Activated naive CD4-positive, alpha-beta T cell treated with anti-CD3 and anti-CD28 coated beads for 36 hours (primary cell): ENCODE measurements at places on chromosomes 2 and 18. TPM values are rescaled to one million over a fixed set of nuclear protein-coding genes. Genes with fewer than 3 reads are reported as not detected.

C2orf80 gene
- not detected for total RNA-seq

RGPD4 gene
- total RNA-seq: 0.07 TPM

TMEM200C gene
- total RNA-seq: not detected

CYS1 gene
- not detected for total RNA-seq

DNA sequence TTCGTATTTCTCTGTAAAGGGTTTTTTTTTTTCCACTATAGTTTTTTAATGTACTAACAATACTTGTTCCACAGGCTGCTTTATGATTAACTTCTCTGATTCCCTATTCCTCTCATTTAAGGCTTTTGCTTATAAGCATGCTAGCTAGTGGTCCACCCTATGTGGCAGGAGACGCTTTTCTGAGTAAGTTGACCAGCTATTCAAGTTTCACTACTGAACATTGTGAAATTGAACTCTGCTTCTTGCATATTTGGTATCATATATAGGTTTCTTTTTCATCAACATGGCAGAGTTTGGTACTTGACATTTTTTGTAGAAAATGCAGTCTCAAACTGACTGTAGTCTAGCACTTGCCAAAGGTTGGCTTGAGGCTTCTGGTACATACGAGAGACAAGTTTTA, 74.2 kb downstream of the OTX1 start:
- H3K4me3 ChIP-seq: no peak overlapping the region
- no peaks in the 10 kb centered on the region for H3K4me1 ChIP-seq
- H3K27me3 ChIP-seq: no peaks in the 10 kb centered on the region
- H3K36me3 ChIP-seq: peaks cover 3% of the 10 kb centered on the region

DNA sequence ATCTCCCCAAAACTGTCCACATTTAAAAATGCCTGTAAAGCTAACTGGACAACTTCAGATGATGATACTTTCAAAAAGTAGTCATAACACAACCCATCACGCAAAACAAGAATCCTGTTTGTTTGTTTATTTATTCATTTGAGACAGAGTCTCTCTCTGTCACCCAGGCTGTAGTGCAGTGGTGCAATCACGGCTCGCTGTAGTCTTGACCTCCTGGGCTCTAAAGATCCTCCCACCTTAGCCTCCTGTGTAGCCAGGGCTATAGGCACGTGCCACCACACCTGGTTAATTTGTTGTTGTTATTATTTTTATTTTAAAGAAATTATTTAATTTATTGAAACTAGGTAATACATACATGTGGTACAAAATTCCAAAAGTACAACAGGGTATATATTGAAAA, 94.8 kb downstream of the RAPGEF4 start:
- no peak overlapping the region for H3K4me3 ChIP-seq
- H3K27me3 ChIP-seq: peaks cover 4% of the 10 kb centered on the region
- H3K27ac ChIP-seq: no peak overlapping the region

DNA sequence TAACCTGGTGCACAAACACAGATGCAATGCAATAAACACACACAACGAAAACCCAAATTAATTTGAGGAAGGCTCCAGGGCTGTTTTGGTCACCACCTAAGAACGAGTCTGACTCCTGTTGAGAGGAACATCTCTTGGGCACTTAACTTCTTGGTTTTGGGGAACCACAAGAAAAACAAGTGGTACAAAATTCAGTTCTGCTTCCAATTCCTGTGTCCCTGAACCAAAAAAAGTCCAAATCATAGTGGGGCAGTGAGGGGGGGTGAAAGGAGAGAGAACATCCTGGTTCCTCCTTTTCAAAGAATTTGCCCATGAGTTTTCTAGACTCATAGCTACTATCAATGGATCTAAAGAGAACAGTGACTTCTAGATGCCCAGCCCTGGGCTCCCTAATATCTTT, 143.6 kb downstream of the COL4A4 start:
- no peaks in the 10 kb centered on the region for H3K4me1 ChIP-seq
- peaks cover 8% of the 10 kb centered on the region for H3K27me3 ChIP-seq
- no peak overlapping the region for H3K4me3 ChIP-seq
- H3K36me3 ChIP-seq: no peaks in the 10 kb centered on the region
- no peak overlapping the region for H3K27ac ChIP-seq

- peaks cover 10% of the 10 kb centered on the region for H3K27me3 ChIP-seq
- DNase-seq: no peak
- no peaks in the 10 kb centered on the region for H3K36me3 ChIP-seq
- no peak overlapping the region for H3K27ac ChIP-seq
- H3K4me3 ChIP-seq: no peak overlapping the region
Observed at GRCh38 chr2:133760376-133760775, 192.1 kb upstream of the NCKAP5 start.

GRCh38 chr2:233247744-233248143, 3.7 kb upstream of the ATG16L1 start:
- peak; percentile 87 for DNase-seq
- H3K4me3 ChIP-seq: peak overlapping the region; percentile 36
- H3K4me1 ChIP-seq: peaks cover 56% of the 10 kb centered on the region
- H3K27ac ChIP-seq: peak overlapping the region; percentile 95
- H3K27me3 ChIP-seq: no peaks in the 10 kb centered on the region

GRCh38 chr18:48962994-48963561, 12.3 kb upstream of the SMAD7 start:
- H3K27ac ChIP-seq: no peak overlapping the region
- DNase-seq: no peak
- H3K4me1 ChIP-seq: peaks cover 3% of the 10 kb centered on the region
- no peak overlapping the region for H3K4me3 ChIP-seq
- H3K27me3 ChIP-seq: no peaks in the 10 kb centered on the region

DNA sequence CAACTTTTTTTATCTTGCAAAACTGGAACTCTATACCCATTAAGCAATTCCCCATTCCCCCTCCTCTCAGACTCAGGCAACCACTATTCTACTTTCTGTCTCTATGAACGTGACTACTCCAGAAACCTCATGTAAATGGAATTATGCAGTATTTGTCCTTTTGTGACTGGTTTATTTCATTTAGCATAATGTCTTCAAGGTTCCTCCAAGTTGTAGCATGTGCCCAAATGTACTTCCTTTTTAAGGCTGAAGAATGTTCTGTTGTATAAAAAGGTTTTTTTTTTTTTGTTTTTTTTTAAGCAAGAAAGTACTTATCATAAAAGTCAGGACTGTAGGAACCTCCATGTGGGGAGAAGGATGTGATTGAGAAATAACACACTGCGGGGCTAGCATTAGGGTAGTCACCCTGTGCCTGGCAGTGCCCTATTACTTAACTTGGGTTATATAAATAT, 262.9 kb upstream of the FBXO11 start:
- no peak overlapping the region for H3K4me3 ChIP-seq
- no peaks in the 10 kb centered on the region for H3K4me1 ChIP-seq
- DNase-seq: no peak
- no peaks in the 10 kb centered on the region for H3K27me3 ChIP-seq

GRCh38 chr2:60707750-60708371, 48.2 kb upstream of the PAPOLG start:
- no peak overlapping the region for H3K4me3 ChIP-seq
- no peak for DNase-seq
- H3K36me3 ChIP-seq: no peaks in the 10 kb centered on the region
- no peaks in the 10 kb centered on the region for H3K4me1 ChIP-seq
- H3K27ac ChIP-seq: no peak overlapping the region

GRCh38 chr2:149446748-149447147, 116.4 kb downstream of the LYPD6 start:
- no peak overlapping the region for H3K27ac ChIP-seq
- H3K4me3 ChIP-seq: no peak overlapping the region
- H3K27me3 ChIP-seq: peaks cover 2% of the 10 kb centered on the region
- DNase-seq: no peak
- no peaks in the 10 kb centered on the region for H3K4me1 ChIP-seq

DNA sequence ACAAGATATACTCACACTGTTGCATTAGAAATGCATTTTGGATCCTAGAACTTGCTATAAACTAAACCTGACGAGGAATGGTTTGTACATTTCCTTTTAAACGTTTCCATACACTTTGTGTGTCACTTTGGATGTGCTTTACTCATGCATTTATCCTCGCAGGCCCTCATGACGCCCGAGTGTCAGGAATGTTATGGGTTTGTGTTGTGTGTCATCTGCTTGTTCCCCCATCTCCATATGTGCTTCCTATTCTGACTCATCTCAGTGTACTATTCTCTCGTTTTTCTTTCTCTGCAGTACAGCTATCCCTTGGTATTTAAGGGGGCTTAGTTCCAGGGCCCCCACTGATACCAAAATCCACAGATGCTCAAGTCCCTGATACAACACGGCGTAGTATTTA, 121.5 kb upstream of the RASGRP3 start:
- no peaks in the 10 kb centered on the region for H3K27me3 ChIP-seq
- H3K36me3 ChIP-seq: peaks cover 5% of the 10 kb centered on the region
- H3K27ac ChIP-seq: no peak overlapping the region
- DNase-seq: no peak

GRCh38 chr2:140504601-140505000, 1626.2 kb downstream of the LRP1B start:
- H3K4me3 ChIP-seq: no peak overlapping the region
- H3K27me3 ChIP-seq: no peaks in the 10 kb centered on the region
- no peaks in the 10 kb centered on the region for H3K36me3 ChIP-seq
- DNase-seq: no peak

- no peak for DNase-seq
- H3K36me3 ChIP-seq: no peaks in the 10 kb centered on the region
- no peak overlapping the region for H3K27ac ChIP-seq
- H3K27me3 ChIP-seq: no peaks in the 10 kb centered on the region
- H3K4me1 ChIP-seq: no peaks in the 10 kb centered on the region
Observed at GRCh38 chr2:216555274-216555673, 56.6 kb downstream of the RPL37A start.

DNA sequence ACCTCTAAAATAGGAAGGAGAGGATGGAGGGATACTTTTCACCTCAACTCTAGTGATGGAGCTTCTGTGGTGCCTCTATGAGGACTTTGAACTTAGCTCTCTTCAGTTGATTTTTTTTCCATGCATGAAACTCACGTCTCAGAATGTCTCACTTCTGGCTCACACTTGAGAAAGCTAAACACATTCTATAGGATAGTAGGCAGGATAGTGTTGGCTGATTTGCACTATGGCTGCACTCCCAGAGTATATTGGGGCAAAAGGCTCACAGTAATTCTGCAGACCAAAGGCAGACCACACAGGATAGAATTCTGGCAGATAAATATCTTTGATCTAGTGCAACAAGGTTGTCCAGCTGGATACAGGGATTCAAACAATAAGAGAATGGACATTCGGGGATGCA, 1093.5 kb downstream of the LRP1B start:
- H3K27ac ChIP-seq: no peak overlapping the region
- DNase-seq: no peak
- H3K27me3 ChIP-seq: no peaks in the 10 kb centered on the region
- H3K4me1 ChIP-seq: no peaks in the 10 kb centered on the region

- no peaks in the 10 kb centered on the region for H3K36me3 ChIP-seq
- H3K4me1 ChIP-seq: no peaks in the 10 kb centered on the region
- no peak for DNase-seq
- H3K27me3 ChIP-seq: no peaks in the 10 kb centered on the region
- H3K27ac ChIP-seq: no peak overlapping the region
Observed at GRCh38 chr2:211333377-211333776, 777.0 kb downstream of the CPS1 start.

DNA sequence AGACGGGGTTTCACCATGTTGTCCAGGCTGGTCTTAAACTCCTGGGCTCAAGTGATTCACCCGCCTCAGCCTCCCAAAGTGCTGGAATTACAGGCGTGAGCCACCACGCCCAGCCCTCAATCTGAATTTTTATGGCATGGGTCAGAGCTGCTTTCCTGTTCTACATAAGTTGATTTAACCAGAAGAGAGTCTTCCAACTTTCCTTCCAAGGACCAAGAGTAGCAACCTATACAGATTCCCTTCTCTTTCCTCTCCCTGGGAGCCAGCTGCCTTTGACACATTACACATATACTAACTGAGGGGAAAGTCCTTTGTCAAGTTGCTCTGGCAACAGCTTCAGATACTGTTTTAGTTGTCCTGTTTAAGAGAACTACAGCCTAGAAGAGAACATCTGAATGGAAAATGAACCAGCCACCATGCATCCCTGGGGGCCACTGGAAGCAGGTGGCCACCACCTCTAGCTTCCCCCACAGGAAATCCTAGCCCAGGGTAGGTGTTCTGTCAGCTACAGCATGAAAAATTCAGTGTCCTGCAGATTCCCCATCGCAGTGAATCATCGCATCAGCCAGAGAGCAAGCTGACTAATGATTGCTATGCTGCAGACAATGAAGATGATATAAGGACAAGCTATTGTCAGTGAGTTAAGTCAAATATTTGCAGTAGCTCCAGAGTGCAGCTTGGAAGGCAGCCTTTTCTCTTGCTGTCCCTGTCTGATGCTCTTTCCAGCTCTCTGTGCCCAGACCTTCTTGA, 62.9 kb downstream of the POMC start:
- no peaks in the 10 kb centered on the region for H3K36me3 ChIP-seq
- H3K27ac ChIP-seq: no peak overlapping the region
- H3K4me3 ChIP-seq: no peak overlapping the region
- peaks cover 24% of the 10 kb centered on the region for H3K4me1 ChIP-seq
- DNase-seq: peak; percentile 33

GRCh38 chr2:102061962-102062795, 70.4 kb downstream of the IL1R2 start:
- peaks cover 36% of the 10 kb centered on the region for H3K4me1 ChIP-seq
- H3K27ac ChIP-seq: peak overlapping the region; percentile 86
- DNase-seq: peak; percentile 60

DNA sequence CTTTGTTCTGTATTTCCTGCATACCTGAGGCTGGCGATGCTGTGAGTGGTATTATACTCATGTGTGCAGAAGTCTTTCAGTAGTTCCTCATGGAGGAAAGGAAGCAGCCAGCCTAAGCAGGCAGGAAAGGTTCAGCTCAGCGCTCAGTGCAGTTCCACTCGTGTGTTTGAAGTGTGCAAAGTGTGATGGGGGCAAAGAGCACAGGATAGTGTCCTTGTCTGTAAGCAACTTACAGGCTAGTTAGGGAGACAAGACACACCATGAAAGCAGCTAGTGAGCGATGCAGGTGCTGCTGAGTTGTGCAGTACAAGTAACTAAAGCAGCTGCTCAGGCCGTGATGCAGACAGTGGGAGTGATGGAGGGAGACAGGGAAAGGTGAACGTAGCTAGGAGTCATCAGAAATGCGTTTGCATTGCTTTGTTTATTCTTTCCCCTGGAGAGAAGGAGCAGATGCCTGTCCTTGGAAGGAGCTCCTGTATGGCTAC, 146.2 kb downstream of the LDLRAD4 start:
- H3K36me3 ChIP-seq: no peaks in the 10 kb centered on the region
- H3K4me1 ChIP-seq: peaks cover 8% of the 10 kb centered on the region
- H3K27ac ChIP-seq: no peak overlapping the region
- H3K27me3 ChIP-seq: no peaks in the 10 kb centered on the region
- no peak for DNase-seq
- no peak overlapping the region for H3K4me3 ChIP-seq

GRCh38 chr2:177466337-177467195, 74.0 kb downstream of the AGPS start:
- no peak overlapping the region for H3K27ac ChIP-seq
- H3K4me3 ChIP-seq: no peak overlapping the region
- no peak for DNase-seq
- H3K27me3 ChIP-seq: no peaks in the 10 kb centered on the region

- H3K27me3 ChIP-seq: peaks cover 5% of the 10 kb centered on the region
- H3K27ac ChIP-seq: no peak overlapping the region
- no peaks in the 10 kb centered on the region for H3K36me3 ChIP-seq
- peaks cover 13% of the 10 kb centered on the region for H3K4me1 ChIP-seq
Observed at GRCh38 chr2:12277241-12278034, 439.3 kb upstream of the TRIB2 start.

- no peaks in the 10 kb centered on the region for H3K36me3 ChIP-seq
- peak; percentile 28 for DNase-seq
Observed at GRCh38 chr2:207632575-207633493, 7.6 kb upstream of the METTL21A start.
